SK-N-SH treated with all-trans-retinoic acid at 6 μM for 48 hours (cell line): ENCODE measurements at places on chromosomes 16 and 17.

- ATAC-seq, result no peak
Measured at GRCh38 chr17:14205992-14206461, 30.6 kb downstream of the CDRT15 start.

DNA sequence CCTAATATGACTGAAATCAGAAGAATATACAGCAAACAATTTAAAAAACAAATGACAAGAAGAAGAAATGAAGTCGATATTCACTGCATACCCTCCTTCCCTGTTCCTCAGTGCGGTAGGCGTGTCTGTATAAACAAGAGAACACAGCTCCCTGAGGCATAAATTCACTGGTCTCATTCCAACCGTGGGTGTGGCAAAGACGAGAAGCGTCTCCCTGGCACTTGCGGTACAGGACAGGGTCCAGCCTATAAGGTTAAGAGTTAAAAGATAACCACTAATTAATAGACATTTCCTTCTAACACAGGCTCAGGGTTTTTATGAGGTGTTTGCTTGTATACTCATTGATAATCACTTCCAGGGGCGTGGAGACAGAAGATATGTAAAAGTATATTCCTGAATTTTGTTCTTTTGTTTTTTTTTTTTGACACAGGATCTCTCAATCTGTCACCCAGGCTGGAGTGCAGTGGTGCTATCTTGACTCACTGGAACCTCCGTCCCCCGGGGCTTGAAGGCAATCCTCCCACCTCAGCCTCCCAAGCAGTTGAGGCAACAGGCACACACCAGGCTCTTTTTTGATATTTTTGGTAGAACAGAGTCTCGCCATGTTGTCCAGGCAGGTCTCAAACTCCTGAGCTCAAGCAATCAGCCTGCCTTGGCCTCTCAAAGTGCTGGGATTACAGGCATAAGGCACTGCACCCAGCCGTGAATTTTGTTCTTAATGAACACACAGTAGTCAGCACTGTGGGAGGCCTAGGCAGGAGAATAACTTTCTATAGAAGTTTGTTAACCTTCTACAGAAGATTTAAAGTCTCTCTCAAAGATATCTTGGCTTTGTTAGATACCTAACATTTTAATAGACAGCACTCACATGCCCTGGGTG, 59.1 kb upstream of the CLEC18B start:
- peak; percentile 27; the same call in 1 of the 3 replicates for ATAC-seq

GRCh38 chr17:29622337-29623282, at the start of gene CORO6:
Gene CORO6, minus strand, starts transcription at chr17:29622912. Its CDS starts 1,491 bp downstream, at chr17:29621421.
- ATAC-seq, result peak; percentile 77

- no peak for ATAC-seq
Measured at GRCh38 chr17:8873801-8874715, 6.6 kb upstream of the PIK3R6 start.

DNA sequence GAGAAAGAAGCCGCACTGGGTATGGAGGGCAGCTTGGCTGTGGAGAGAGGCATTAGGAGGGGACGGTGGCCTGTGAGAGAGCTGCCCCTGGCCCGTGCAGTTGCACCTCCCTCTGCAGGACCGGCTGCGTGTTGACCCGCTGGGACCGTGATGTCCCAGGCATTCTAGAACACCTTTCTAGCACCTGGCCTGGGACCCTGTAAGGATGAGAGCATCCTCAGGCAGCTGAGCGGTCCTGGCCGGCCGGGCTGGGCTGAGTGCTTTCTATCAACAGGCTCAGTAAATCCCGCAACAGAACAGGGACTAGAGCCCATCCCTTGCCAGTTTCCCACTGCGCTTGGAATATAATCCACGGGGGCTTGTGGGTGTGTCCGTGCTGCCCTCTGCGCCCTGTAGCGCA, 14.7 kb downstream of the TBC1D24 start:
- ATAC-seq, result no peak

DNA sequence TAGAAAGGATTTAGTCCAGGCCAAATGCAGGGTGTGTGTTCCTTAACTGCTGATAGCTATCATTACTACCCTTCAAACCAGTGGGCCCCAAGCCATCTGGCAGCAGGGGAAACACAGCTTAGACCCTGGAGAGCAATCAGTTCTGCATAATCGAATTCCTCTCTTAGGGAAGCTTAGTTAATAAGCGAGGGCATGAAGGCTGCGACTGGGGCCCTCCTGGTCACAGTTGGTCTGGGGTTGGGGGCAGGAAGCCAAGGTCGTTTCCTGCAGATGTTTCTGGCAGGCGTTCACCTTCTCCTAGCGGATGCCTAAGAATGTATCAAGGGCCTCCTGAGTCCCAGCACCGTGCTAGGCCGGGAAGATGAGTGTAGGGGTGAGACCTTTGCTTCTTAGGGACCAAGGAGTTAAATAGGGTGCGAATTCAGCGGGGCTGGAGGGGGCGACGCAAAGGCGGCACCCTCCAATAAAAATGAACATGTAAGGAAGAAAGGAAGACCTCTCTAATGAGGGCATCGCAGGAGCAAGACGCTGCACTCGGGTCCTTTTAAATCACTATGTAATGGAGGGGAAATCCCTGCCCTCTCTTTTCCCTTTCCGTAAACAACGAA, 16.5 kb upstream of the EEF2K start:
- no peak for ATAC-seq

DNA sequence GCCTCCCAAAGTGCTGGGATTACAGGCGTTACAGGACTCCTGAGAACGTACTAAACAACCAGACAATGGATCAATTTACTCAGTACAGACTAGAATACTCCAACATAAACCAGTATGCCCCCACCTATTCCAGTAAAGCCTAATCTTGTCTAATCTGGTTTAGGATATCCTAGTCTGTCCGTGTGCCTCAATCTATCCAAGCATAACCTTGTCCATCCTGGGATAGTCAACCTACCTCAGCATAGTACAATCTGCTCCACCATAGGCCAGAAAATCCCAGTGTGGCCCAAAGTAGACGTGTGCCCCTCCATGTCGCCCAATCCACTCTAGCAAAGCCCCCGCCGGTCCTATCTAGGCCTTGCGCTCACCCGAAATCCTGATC, 625 bp downstream of the DVL2 start:
- peak; percentile 39 for ATAC-seq

- no peak for ATAC-seq
Measured at GRCh38 chr17:78444392-78444791, 65.9 kb downstream of the PGS1 start.

GRCh38 chr17:69460963-69461922, 46.7 kb downstream of the MAP2K6 start:
- no peak for ATAC-seq

GRCh38 chr17:73838815-73839214, 194.6 kb upstream of the SDK2 start:
- ATAC-seq, result no peak; the same call in 2 of the 3 replicates

GRCh38 chr17:17119106-17119505, 76.8 kb downstream of the MPRIP start:
- ATAC-seq, result no peak

DNA sequence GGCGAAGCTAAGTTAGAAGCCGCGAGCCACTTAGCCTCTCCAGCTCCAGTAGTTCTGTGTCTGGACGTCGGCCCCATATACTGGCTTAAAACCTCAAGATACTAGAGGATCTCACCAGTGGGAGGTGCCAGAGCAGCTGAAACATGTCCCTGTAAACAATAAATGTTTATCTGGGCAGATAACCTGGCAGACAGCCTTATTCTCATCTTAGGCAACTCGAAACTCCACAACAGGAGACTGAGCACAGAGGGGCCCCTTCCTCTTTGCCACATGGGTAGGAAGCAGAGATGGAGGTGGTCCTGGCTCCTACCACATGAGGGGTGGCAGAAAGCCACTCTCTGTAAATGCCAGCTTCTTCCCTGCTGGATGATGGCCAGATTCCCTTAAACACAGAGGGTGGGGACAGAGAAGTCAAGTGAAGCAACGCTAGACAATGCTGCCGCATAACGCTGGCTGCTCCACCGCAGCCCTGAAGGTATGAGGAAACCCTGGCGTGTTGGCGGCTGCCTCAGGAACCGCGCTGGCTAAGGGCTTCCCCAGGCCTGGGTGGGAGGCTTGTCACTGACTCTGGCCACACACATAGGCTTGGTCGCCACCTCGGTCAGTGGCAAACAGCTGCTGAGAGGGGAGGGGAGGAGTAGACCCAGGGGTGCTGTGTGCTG, 67.9 kb downstream of the HIC1 start:
- ATAC-seq, result peak; percentile 39

DNA sequence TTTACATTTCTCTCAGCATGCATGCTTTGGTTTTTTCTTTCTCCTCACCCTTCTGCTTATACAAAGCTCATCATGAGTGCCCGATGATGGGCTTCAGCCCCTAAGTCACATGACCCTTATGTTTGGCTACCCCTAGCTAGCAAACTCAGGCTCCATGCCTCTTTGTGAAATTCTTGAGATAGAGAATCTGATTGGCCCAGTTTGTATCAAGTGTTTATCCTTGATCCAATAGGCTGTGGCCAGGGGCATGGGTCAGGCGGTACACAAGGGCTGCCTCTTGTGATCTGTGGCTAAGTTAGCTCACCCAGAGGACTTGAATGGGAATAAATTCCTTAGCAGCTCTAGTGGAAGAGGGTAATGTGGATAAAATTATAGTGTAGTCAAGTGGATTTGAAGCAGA, 11.5 kb upstream of the TOX3 start:
- no peak for ATAC-seq

DNA sequence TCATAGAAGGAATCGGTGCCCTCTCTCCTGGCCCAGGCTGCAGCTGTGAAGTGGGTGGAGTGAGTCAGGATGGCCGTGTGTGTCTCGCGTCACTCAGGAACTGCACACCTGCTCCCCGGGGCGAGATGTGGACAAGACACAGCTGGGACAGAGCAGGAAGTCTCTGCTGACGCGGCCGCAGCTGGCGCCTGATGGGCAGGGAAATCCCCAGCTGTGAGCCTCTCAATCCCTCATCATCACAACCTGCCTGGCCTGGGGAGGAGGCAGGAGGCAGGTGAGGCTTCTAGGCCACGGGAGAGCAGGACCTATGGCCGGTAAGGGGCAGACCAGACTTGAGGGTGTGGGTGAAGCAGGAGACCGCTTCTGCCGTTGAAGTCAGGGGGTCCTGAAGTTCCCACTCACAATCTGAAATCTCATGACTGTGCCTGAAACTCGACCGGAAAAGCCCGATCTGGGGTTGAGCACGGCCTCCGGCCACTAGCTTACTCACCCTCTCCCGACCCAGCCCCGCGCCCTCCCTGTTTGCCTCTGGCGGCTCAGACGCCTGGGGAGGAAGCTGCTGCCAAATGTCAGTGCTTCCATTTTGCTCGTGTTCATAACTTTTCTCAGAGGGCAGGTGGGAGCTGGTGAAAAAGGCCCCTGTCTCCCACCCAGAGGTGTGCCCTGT, 1.1 kb upstream of the TRPV3 start:
- ATAC-seq, result no peak

GRCh38 chr17:63492940-63493339, 16.1 kb downstream of the ACE start:
- no peak for ATAC-seq

DNA sequence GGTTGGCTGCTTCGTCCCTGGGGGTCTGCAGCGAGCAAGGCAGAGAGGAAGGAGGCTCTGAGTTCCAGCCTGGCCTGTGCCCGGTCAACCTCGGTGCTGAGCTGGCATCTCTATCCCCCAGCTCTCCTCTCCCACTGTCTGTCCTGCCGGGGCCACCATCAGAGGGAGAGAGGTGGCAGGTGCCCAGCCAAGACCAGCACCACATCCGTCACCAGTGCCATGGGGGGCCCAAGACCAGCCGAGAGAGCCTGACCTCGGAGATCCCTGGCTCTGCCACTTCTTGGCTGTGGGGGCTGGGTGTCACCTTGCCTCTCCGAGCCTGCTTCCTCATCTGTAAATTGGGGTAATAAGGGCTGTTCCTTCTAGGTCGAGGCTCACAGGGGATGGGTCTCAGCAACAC, 560 bp upstream of the P2RX1 start:
- no peak for ATAC-seq

DNA sequence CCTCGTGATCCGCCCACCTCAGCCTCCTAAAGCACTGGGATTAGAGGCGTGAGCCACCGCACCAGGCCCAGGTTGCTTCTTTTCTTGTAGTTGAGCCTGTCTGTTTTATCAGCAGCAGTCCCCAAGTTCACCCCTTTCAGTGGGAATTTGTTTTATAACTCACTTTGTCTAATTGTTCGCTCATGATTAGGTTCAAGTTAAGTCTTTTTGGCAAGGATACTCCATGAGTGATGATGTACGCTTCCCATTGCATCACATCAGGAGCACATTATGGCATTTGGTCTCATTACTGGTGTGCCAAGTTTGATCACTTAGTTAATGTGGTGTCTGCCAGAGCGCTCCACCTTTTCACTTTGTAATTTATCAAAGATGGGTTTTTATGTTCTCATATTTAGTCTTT, 14.4 kb upstream of the GJD3 start:
- ATAC-seq, result no peak

- ATAC-seq, result no peak
Measured at GRCh38 chr17:59456428-59456827, 109.0 kb upstream of the DHX40 start.

GRCh38 chr16:87085441-87085840, 231.8 kb downstream of the C16orf95 start:
- no peak for ATAC-seq

GRCh38 chr16:73193464-73193863, 145.5 kb upstream of the ZFHX3 start:
- no peak for ATAC-seq

DNA sequence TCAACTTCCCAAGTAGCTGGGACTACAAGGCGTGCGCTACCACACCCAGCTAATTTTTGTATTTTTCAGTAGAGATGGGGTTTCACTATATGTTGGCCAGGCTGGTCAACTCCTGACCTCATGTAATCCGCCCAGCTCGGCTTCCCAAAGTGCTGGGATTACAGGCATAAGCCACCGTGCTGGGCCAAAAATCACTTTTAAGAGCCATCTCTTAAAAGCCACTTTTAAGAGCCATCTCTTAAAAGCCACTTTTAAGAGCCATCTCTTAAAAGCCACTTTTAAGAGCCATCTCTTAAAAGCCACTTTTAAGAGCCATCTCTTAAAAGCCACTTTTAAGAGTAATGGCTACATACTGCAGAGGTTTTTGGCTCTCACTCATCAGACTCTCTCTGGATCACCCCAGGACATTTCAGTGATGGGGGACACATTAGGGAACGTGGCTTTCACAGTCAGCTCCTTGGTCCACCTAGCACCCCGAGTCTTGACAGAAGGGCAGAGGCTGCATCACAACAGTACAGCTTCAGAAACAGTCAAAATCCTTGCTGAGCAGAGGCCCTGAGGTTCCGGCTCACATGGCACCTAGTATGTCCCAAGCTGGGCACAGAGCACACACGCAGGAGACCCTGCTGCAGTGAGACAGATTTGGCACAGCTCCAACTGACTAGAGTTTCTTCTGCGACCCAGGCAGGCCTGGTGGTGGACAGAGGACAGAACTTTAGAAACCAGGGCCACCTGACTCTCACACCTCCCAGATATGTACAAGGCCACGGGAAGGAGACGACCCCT, 23.6 kb downstream of the RANBP10 start:
- no peak for ATAC-seq

- ATAC-seq, result no peak
Measured at GRCh38 chr17:77366558-77367245, 225.9 kb downstream of the SEC14L1 start.

GRCh38 chr16:10088380-10088793, 93.8 kb downstream of the GRIN2A start:
- ATAC-seq, result peak; percentile 27; the same call in 1 of the 3 replicates
